ENCODE measurements at places on chromosomes 16 and 17. TPM values are rescaled to one million over a fixed set of nuclear protein-coding genes. Genes with fewer than 3 reads are reported as not detected.

GRCh38 chr17:1640329-1641064, 5.0 kb downstream of the SCARF1 start:
- H3K27ac ChIP-seq, result no peak overlapping the region
- H3K4me3 ChIP-seq, result no peak overlapping the region
- DNase-seq, result peak; percentile 35
- H3K4me1 ChIP-seq, result peaks cover 37% of the 10 kb centered on the region
- no peaks in the 10 kb centered on the region for H3K27me3 ChIP-seq
- no peaks in the 10 kb centered on the region for H3K36me3 ChIP-seq

- no peak for DNase-seq
- H3K27me3 ChIP-seq, result no peaks in the 10 kb centered on the region
These were observed 37.7 kb upstream of the SLC47A1 start for GRCh38 chr17:19495828-19496528.

GRCh38 chr17:13272296-13272695, 254.5 kb upstream of the ELAC2 start:
- H3K36me3 ChIP-seq, result no peaks in the 10 kb centered on the region
- peaks cover 12% of the 10 kb centered on the region for H3K27me3 ChIP-seq
- no peak overlapping the region for H3K27ac ChIP-seq
- H3K4me1 ChIP-seq, result no peaks in the 10 kb centered on the region

GRCh38 chr16:66706506-66706880, 9.9 kb upstream of the CMTM4 start:
- no peak overlapping the region for H3K4me3 ChIP-seq
- peaks cover 27% of the 10 kb centered on the region for H3K4me1 ChIP-seq
- no peak for DNase-seq

GRCh38 chr17:82272495-82273326, 789 bp downstream of the CSNK1D start:
- H3K4me3 ChIP-seq, result peak overlapping the region; percentile 63
- H3K27me3 ChIP-seq, result no peaks in the 10 kb centered on the region
- H3K36me3 ChIP-seq, result peaks cover 9% of the 10 kb centered on the region

SLC35G6 gene
- total RNA-seq, result not detected

ADAD2 gene
- not detected for total RNA-seq

LLGL2 gene
- total RNA-seq, result 565 TPM

MVD gene
- 7.1 TPM for total RNA-seq
